ENCODE measurements at places on chromosomes 11 and 22.

DNA sequence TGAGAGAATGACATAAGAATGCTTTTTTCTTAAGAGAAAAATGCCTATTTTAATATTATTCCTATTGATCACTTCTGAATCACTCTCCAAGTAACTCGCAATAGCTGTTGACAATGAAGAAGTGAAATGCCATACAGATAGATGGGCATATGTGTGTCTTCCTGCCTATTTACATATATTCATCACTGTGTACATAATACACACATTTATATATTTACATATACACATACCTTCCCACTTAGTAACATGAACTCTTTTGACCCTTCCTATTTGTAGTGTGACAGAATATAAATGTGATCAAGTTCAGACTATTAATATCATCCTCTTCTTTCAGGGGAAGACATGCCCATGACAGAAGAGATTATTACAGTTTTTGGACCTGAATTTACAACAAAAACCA, 756.7 kb downstream of the DLG2 start:
- no peak for DNase-seq

DNA sequence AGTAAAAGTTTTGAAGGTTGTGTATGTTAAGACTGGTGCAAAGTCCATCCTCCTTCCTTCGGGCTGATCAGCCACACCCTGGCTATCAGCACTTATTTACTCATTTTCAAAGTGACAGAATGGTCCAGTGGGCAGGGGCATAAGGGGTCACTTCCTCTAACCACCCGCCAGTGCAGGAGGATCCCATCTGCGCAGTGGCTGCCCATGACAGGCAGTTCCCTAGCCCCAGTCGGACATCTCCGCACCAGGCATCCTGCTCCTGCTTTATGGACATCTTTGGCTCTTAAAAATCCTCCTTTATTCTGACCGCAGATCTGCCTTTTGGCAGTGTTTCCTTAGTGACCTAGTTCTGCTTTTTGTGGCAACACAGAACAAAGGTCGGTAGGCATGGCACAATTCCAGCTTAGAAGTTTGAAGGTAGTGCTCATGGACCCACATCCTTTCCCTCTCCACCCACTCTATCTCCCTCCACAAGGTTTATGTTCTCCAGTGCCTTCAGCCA, 55.9 kb downstream of the BMAL1 start:
- no peak for DNase-seq

DNA sequence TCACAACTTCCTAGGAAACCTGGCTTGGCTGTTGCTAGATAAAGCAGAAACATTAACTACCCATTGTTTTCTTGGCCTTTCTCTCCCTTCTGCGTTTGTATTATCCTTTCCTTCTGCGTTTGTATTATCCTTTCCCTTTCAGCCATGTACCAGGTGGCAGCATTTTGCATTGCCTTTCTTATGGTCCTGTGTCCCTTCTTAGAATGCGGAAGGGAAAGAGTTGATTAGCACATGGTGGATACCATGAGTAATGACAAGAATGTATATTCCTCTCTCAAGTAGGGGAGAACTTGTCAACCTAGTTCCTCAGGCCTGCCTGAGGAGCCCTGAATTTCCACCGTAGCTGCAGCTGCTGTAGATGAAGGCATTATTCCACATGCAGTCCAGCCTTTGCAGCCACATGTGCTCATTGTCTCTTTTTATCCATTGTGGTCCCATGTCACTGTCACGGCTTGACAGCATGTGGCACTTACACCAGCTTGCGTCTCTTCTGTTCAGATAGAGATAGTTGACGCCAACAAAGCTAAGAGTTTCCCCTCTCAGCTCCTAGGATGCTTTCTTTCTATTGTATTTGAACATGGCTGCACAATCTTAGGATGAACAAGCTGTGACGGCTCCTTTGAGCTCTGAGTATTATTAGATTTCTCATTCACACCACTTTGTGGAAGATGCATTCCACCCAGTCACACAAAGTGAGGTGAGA, 44.8 kb downstream of the SLN start:
- no peak for DNase-seq

- no peak for DNase-seq
Observed at GRCh38 chr11:17600316-17601255, 53.5 kb downstream of the OTOG start.

DNA sequence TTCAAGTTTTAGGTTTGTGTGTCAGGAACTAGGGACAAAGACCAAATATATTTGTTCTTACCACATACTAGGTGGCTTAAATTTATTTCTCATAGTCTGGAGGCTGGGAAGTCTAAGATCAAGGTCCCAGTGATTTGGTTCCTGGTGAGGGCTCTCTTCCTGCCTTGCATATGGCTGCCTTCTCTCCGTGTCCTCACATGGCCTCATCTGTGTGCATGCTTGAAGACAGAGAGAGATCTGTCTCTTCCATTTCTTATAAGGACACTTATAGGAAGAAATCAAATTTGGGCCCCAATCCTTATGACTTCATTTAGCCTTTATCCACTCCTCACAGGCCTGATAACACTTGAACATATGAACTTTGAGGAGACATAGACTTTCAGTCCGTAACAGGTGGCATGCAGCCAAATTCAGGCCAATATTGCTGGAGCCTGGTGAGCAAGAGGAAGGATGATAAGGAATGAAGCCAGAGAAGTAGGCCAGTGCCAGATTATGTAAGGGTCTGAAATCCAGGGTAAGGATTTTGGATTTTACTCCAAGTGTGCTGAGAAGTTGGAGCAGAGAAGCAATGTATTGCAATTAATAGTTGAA, 35.1 kb downstream of the TTC17 start:
- DNase-seq = peak; percentile 3

- no peak for DNase-seq
Observed at GRCh38 chr11:123227763-123228495, 32.9 kb upstream of the CLMP start.

GRCh38 chr11:103623933-103624332, 412.5 kb upstream of the DDI1 start:
- no peak for DNase-seq

DNA sequence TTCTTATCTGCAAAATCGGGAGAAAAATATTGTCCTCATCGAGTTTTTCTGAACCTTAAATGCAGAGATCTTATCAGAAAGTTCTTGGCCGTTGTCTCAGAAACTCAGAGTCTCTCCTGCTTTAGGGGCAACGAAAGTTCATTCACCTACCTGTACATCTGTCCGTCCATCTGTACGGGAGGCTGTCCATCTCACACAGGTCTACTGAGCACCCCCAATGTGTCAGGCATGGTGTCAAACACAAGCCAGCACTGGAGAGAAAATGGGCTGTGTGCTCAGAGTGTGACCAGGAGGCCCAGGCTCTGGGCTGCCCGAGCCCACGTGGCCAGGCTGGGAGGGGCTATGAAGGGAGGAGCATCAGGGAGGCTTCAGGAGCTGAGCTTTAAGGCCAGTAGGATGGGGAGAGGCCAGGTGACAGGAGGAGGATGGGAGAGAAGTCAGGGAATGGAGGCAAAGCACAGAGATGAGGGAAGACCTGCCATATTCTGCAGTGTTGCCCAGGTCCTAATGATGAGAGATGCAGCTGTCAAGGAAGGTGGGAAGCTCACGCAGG, 62.4 kb upstream of the MYEOV start:
- no peak for DNase-seq

DNA sequence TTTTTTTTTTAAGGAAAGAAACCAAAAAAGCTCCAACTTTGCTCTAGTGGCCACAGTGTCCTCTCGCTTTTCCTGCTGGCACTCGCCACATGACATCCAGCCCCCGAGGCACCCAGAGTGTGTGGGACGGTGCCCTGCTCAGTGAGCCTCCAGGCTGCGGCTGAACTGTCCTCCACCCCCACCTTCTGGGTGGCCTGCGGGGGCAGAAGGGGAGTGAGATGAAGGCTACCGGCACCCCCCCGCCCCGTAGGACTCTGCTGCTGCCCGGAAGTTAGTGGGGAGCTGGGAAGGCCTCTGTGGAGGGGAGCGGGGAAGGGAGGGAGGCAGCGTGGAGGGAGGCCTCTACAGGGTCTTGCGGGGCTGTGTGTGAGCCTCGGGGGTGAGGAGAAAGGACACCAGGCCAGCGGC, 264.4 kb downstream of the CTTN start:
- DNase-seq = no peak

GRCh38 chr11:65532388-65533064, 7.6 kb downstream of the SCYL1 start:
- DNase-seq = no peak

- no peak for DNase-seq
Observed at GRCh38 chr11:84906995-84907394, 720.1 kb downstream of the DLG2 start.

- DNase-seq = no peak
Observed at GRCh38 chr11:96043291-96043690, 119.4 kb upstream of the MTMR2 start.

Data from tongue (tissue), 3 donors.